Fibroblast of upper back skin (primary cell): ENCODE measurements at places on chromosomes 5 and 9.
A peak's percentile ranks its signal among the peaks of the same experiment; 100 is the strongest.

GRCh38 chr9:77945798-77946197 lies 85.8 kb downstream of the GNAQ start:
- no peak for DNase-seq

- DNase-seq, result peak; percentile 61
Measured at GRCh38 chr5:6576861-6577501, 55.9 kb downstream of the NSUN2 start.

GRCh38 chr5:139723986-139724587 lies 71.5 kb upstream of the PSD2 start:
- DNase-seq, result no peak

GRCh38 chr9:107635803-107636174 lies 146.2 kb upstream of the KLF4 start:
- DNase-seq, result no peak

GRCh38 chr5:171450423-171451331 lies 31.2 kb downstream of the FGF18 start:
- peak; percentile 87 for DNase-seq

DNA sequence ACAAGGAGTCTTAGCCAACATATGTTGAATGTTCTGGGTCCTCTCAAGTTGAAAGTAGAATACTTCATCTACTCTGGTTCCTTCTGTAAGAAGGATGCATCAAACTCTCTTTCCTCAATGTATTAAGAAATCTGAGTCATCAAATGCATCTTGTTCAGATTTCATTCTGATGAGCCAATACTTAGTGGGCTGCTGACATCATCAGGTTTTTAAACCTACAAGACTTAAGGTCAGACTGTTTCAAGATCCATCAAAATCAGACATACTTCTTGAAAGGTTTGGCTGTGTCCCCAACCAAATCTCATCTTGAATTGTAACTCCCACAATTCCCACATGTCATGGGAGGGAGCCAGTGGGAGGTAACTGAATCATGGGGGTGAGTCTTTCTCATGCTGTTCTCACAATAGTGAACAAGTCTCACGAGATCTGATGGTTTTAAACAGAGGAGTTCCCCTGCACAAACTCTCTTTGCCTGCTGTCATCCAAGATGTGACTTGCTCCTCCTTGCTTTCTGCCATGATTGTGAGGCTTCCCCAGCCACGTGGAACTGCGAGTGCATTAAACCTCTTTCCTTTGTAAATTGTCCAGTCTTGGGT lies 168.8 kb downstream of the RAPGEF6 start:
- peak; percentile 88 for DNase-seq

DNA sequence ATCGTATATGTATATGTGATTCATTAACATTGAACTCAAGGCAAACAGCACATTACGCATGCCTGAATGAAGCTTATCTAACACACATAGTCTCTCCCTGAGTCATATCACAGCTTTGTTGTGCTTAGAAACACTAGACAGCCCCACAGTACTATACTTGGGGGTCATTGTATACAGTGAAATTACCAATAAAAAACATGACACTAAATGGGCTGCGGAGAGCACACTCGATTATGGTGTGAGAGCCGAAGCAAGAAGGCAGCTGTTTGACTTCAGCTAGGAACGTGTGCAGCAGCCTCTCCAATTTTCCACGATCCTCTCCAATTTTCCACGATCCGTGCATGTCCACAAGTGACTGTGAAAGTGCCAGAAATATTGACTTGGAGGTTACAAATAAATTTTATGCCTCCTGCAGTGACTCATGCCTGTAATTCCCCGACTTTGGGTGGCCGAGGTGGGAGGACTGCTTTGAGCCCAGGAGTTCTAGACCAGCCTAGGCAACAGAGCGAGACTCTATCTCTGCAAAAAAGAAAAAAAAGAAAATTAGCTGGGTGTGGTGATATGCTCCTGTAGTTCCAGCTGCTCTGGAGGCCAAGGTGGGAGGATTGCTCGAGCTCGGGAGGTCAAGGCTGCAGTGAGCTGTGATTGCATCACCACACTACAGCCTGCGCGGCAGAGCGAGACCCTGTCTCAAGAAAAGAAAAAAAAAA lies 102.4 kb downstream of the DAPK1 start:
- peak; percentile 74 for DNase-seq

DNA sequence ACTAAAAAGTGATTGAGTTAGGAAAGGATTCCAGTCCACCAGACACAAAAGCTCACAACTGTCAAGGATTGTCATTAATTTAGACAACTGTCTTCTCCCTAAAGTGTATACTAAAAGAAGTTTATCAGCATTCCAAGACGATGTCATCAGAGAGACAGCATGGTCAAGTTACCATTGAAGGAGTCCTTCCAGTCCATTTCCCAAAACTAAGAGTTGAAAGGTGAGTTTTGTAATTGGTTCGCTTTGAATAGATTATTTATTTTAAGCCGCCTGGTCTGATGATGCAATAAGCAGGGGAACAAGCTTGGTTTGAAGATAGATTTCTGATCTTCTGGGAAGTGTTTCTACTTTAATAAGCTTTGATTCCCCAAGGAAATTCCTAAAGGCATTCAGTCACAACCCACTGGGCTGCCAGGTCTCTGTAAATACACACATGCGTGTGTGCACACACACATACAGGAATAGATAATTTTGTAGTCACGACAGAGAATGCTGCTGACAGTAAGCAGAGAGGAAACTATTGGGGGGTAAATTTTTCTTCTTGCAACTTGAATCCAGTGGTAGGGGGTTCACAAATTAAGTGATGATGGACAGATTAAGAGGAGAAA lies 234.8 kb downstream of the PIK3R1 start:
- DNase-seq, result peak; percentile 54

- no peak for DNase-seq
Measured at GRCh38 chr9:127107171-127107928, 15.1 kb downstream of the ANGPTL2 start.

DNA sequence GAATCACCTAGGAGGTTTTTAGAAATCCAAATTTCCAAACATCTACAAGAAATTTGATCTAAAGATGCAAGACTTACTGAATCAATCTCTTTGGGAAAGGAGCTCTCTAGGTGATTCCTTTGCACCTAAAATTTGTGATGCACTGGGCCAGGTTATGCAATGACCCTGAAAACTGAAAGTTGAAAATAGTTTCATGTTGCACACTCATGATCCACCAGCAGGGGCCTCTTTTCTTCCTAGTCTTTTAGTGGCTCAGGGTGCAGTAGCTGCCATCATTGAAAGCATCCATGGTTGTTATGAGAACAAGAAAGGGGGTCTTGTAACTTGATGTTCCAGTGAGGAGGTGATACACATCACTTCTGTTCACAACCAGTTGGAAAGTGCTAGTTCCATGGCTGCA lies 486.8 kb downstream of the PSAT1 start:
- DNase-seq, result no peak

GRCh38 chr5:80002677-80003076 lies 11.6 kb upstream of the MTX3 start:
- no peak for DNase-seq

DNA sequence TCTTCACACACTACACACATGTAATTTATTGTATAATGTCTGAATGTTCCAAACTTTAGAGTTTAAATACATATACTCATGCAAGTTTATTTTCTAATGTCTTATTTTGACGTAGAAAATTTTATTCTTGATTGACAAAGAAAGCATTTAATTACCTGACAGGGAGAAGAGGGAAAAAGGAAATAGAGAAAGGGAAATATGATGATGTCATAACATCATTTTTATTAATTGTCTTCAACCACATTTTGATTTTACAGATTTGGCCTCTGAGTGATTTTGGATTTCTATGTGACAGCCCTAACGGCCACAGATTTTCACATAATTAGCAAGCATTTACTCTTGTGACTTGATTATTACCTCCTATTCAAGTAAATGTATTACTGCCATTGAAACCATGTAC lies 106.1 kb upstream of the FSTL4 start:
- no peak for DNase-seq

DNA sequence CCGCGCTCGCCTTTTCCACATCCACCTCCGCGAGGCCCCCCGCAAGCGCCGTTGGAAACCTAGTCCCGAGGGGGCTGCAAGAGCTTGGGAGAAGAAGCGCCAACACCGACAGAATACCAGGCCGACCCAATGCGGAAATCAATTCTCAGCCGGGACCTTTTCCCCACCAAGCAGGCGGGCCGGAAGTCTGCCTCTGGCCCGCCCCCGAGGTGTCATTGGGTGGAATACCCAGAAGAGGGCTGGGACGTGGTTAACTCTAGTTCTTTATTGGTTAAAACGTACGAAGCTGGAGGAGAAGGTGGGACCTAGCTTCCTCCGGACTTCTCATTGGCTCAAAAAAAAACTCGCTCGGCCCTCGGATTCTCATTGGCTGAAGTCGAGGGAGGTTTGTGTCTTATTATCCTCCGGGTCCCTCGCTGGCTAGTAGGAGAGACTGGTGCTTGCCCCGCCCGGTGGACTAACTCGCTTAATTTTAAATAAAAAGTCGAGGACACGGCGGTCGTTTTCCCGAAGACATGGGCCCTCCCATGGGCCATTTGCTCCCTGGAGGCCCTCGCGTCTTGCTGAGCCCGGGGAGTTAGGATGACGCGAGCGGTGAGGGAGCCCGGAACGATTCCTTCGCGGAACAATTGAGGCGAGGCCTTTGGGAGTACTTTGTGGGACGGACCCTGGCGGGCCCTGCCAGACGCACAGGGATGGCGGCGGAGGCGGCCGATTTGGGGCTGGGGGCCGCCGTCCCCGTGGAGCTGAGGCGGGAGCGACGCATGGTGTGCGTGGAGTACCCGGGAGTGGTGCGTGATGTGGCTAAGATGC lies at the start of gene GTF3C5:
Gene GTF3C5 (plus strand): TSS at position 681 of the 813 bp plus-strand sequence. CDS start 15 bp downstream, at position 696.
- DNase-seq, result peak; percentile 99

DNA sequence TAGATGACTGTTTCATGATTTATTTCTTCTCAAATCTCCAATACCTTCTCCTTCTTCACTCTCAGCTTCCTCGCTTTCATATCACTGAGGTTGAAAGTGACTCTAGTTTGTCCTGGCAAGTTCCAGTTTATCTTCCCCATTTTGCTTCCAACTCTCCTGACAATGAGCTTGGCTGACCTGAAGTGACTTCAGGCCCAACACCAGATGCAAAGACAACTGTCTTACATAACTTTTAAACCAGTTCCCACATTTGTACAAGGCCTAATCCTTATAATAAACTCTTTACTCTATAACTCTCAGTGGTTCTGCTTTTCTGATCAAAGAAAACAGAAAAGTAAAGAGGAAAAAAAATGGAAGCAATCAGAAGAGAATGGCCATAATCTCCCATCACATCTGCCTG lies 22.0 kb downstream of the GNG10 start:
- DNase-seq, result no peak

DNA sequence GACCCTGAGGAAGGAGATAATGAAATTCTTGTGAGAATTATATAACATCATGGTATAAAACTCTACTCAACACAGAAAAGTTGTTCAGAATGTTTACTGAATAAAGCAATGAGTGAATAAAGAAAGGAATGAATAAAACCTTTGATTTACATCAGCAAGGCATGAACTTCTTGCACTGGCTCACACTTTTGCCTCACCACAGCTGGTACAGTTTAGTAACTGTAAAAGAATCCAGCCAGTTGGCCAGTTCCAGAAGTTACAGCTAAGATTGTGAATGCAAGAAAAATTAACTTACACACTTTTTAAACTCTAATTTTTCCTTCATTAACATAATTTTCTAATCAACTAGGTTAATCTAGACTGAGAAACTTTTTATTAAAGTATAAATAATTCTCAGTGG lies 490.9 kb downstream of the NFIB start:
- DNase-seq, result peak; percentile 48

GRCh38 chr5:122469384-122469919 lies 157.4 kb downstream of the SNCAIP start:
- DNase-seq, result no peak

- DNase-seq, result no peak
Measured at GRCh38 chr5:172502969-172503368, 48.6 kb upstream of the SH3PXD2B start.

DNA sequence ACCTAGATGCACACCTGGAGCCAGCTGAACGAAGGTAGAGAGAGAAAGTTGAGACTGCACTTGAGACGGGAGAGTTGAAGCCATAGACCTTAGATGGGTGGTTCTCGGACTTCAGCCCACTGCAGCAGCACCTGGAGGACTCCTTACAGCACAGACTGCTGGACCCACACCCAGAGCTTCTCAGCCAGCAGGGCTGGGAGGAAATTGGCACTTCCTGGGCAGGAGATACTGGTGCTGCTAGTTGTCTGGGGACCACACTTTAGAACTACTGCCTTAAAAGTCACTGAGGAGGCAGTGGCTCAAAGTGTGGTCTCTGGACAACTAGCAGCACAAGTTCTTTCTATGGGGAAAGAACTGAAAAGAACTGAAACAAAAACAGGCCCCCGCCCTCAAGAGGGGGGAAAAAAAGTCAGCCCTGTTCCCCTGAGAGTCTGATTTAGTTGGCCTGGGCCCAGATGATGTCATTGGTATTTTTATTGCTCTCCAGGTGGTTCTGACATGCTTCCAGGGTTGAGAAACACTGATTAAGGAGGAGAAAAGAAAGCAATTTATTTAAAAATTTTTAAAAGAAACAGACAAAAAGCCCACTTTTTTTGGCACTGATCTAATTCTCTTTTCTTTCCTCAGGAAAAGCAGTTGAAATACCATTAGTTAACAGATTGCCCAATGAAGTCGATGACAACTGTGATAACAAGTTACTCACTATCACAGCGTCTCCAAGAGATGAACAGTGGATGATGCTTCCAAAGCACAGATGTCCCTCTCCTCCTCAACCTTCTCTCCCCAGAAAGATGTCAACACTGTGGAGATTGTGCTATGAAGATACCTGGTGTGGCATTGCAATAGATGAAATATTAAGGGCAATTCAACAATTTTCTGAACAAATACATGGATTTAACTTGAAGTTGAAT lies 73.6 kb upstream of the ADAMTS16 start:
- peak; percentile 28 for DNase-seq
